ENCODE measurements at places on chromosomes 13 and 19.

GRCh38 chr19:48852292-48852691 is 16.0 kb upstream of the HSD17B14 start:
- no peak for DNase-seq

GRCh38 chr13:102170305-102170704 is 231.5 kb downstream of the FGF14 start:
- no peak for DNase-seq

DNA sequence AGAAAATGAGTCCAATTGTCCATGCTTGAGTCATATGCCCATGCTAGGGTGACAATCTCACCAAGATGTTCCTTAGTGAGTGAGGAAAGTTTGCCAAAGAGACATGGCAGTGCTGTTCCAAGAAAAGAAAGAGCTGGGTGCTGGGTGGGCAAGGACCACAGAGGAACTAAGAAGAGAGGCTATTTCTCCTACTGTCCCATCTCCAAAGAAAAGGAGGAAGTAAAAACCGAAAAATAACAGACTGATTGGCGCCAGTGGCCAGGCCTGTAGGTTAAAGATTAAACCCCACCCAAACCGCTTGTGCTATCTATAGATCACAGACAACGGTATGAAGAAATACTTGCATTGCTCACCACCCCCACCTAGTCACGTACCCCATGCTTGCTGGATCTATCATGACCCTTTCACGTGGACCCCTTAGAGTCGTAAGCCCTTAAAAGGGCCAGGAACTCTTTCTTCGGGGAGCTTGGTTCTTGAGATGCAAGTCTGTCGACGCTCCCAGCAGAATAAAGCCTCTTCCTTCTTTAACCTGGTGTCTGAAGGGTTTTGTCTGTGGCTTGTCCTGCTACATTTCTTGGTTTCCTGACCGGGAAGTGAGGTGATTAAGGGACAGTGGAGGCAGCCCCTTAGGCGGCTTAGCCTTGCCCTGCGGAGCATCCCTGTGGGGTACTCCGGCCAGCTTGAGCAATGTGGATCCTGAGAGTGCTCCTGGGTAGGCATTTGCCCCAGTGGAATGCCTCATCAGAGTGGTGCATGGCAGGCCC is 606.5 kb downstream of the UQCRFS1 start:
- no peak for DNase-seq

DNA sequence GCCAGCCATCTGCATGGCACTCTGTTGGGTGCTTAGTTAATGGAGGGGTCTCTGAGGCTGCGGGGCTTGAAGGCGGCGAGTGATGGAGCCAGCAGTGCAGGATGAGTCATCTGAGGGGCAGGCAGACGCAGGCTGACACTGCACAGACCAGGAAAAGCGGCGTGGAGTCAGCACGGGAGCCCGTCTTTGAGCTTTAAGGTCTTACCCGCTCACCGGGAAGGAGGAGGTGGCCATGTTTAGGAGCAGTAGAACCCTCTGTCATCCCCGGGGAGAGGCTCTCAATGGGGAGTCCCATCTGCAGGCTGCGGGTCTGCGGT is 13.1 kb downstream of the NAXD start:
- DNase-seq = no peak

DNA sequence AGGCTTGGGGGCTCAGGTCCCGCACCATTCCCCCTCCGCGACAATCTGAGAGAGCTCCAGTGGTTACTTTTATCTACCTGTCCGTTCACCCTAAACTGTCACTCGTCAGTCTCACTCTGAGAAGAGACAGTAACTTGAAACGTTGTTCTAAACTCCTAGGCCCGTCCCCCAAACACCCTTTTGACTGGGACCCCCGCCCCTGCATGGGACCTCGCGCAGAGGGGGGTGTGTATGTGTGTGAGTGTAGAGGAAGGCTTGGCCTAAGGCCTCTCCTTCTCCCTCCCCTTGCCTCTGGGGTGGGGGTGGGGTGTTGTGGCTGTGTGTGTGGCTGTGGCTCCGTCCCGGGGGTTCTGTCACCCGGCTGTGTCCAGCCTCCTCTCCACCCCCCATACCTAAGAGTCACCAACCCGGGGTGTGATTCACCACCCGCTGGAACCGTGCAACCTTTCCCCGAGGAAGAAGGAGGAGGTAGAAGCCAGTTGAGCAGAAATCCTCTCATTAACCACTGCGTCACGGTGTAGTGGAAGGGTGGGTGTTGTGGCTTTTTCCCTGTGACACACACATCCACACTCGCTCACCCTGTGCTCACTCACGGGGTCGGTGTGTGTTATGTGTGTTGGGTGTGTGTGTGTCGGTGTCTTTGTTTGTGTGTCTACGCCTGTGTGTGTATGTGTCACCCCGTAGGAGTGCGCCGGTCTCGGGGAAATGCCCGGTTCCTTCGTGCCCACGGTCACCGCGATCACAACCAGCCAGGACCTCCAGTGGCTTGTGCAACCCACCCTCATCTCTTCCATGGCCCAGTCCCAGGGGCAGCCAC is 2.4 kb downstream of the FOSB start:
- no peak for DNase-seq

DNA sequence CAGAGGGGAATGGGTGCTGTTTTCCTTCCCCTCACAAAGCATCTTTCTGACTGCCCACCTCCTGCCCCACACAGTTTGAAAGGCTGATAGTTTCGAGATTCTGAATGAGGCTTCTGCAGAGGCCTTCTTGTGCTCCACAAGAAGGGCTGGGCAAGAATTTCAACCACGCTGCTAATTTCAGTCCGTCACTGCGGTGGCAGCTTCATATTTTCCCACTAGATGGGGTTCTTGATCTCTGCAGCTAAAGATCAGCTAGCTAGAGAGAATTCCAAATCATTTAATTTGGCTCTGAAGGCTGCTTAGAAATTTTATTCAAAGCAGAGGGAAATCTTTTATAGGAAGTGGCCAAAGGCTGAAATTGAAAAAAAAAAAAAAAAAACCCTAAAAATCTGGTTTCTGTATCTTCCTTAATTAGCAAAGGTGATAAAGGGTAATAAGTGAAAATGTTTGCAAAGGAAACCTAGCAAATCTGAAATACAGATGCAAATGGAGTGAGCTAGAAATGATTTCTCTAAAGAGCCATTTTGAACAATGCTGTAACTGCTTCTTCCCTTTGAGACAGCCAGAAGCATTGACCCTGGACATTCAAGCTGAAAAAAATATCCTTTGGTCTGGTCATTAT is 38.0 kb upstream of the C13orf42 start:
- DNase-seq = no peak

DNA sequence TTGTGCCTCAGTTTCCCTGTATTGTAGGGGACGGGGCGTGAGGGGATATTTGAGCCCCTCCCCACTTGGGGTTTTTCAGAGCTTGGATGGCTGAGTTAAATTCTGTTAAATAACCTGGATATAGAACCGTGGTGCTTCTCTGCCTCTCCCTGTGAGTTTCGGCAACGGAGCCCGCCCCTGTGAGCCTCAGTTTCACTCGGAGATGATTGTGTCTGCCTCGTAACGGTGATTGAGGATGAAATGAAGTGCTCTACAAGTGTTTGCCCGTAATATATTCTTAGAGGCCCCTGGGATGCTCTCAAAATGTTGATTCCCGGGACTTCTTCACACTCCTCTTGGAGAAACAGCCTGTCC is 509 bp downstream of the KXD1 start:
- no peak for DNase-seq

DNA sequence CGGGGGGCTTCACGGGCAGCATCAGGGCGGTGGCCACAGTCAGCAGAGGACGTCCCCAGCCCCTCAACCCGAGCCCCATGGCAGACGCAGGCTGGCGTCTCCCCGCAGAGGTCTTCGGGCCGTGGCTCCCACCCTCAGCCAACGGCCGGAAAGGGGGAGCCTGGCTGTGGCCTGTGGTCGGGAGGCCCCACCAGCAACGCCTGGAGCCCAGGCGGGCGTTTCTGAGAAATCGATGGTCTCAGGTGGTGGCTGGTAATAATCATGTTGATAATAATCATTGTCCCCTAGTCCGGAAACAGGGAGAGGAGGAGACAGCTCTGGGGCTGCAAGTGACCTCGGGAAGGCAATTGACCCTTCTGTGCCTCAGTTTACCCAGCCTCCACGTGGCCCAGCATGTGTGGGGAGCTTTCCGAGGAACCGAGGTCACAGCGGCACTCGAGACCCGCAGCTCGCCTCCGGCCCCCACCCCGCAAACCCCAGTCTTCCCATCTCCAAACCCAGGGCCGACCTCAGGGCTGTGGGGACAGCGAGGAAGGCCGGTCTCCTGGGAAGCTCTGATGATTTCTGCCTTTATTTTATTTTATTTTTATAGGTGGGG is at the start of gene PRSS57:
Gene PRSS57 (minus strand): TSS at position 101 of the 598 bp plus-strand sequence. CDS start 22 bp downstream, at position 79.
- no peak for DNase-seq

DNA sequence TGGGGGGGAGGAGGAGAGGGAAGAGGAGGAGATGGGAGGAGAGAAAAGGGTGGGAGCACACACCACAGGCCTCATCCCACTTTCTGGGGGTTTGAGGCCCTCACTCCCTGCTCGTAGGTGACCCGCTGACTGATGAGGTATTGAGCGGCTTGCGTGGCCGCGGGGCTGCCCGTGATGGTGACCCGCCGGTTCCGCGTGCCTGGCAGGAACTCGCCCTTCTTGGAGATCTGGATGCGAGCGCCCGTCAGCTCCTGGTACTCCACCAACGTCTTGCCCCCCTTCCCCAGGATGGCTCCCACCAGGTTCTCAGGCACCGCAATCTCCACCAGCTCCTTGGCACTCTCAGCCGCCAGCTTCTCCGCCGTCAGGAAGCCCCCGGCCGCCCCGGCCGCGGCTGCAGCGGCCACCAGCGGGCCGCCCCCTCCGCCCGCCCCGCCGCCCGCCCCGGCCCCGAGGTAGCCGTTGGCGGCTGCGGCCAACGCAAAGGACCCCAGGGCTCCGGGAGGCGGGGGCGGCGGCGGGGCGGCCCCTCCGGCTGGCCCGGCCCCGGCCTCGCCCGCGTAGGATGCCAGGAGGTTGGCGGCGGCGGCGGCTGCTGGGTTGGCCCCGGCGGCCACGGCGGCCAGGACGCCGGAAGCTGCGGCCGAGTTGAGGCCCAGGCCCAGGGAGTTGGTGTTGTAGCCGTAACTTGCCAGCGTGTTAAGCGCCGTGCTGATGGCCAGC is 25.4 kb upstream of the NANOS2 start:
- DNase-seq = no peak

DNA sequence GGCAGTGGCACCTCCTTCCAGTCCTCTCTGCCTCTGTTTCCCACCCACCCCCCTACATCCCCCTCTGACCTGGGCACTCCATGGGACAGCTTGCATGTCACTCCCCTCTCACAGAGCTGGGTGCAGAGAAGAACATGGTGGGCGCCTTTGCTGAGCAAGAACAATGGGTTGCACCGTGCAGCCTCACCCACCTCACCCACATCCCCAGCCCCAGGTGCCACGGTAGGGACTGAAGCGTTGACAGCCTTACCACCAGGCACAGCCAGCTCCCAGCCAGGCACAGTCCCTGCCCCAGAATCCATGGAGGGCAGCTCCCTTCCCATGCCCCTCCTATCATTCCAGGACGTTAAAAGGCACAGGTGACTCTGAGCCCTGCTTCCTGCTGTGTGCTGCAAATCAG is 93.1 kb upstream of the VSTM2B start:
- no peak for DNase-seq

GRCh38 chr13:80547341-80547740 is 206.4 kb upstream of the SPRY2 start:
- no peak for DNase-seq

GRCh38 chr19:12840091-12841079 is 2.1 kb downstream of the MAST1 start:
- DNase-seq = no peak

GRCh38 chr19:45500918-45501729 is 2.9 kb downstream of the PPM1N start:
- DNase-seq = no peak

GRCh38 chr13:25177012-25177411 is 4.9 kb upstream of the AMER2 start:
- DNase-seq = no peak

- DNase-seq = no peak
Observed at GRCh38 chr13:114102131-114102520, 30.3 kb downstream of the RASA3 start.

- DNase-seq = no peak
Observed at GRCh38 chr19:38840583-38840968, 9.0 kb upstream of the ECH1 start.

DNA sequence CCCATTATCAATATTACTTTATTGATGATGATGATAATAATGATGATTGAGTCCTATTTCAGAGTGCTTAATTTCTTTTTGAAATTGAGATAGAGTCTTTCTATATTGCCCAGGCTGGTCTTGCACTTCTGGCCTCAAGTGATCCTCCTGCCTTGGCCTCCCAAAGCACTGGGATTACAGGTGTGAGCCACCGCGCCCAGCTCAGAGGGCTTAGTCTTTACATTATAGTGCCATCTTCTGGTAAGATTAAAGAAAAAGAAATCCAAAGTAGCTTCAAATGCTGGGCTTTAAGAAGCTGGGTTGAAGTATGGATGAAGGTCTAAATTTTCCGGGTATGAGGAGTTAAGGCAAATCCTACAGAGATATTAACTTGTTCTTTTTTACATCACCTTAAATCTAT is 3.4 kb upstream of the ZNF333 start:
- DNase-seq = no peak

DNA sequence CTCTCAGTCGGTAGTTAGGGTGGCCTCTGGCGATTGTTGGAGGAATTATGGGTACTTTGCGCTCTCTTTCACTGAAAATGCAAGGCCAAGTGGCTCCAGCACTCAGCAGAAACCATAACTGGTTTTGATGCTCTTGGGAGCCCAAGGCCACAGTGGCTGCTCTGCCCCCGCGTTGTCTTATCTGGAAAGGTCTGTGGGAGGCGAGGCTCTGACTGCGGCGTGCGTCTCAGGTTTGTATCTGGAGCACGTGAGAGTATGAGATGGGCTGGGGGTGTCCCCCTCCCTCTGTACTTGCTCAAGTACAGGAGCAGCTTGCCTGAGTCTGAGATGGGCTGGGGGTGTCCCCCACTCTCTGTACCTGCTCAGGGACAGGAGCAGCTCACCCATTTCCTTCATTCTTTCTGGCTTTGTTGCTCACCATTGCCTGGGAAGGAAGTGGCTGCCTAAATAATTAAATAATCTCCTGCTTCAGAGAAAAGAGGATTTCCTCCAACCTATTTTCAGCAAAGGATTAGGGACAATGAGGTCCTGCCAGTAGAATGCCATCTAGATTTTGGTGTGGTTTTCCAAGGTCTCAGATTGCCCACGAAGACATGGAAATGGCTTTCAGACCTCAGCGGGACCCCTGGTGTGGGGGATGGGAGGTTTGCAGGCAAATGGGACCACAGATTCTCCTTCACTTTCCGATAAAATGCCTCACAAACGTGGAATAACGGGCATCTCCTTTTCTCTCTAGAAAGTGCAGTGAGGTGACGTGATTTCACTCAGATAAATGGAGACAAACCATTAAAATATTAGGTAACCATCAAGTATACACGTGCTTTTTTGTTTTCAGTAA is 14.7 kb downstream of the ATP11A start:
- no peak for DNase-seq

- DNase-seq = no peak
Observed at GRCh38 chr13:111020546-111020945, 94.6 kb upstream of the ARHGEF7 start.

DNA sequence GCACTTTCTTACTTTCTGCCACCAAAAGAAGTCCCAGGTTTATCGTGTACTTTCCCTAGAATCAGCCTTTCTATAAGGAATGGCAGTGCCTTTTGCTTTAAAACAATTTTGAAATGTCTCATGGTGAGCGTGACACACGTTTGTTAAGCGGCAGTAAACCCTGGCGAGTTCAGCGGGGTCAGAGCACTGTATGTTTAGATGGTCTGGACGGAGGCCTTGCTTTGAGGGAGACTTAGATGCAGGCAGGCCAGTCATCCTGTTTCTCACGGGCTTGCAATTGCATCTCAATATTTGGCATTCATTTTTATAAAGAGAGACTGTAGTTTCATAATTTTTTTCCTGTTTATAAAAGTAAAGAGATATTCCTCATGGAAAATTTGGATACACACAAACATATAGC is 96.4 kb downstream of the TNFRSF19 start:
- DNase-seq = no peak

GRCh38 chr13:41970918-41971317 is 10.0 kb upstream of the VWA8 start:
- DNase-seq = no peak

Data from iPS DF 19.7 (cell line).